ENCODE measurements at places on chromosomes 12 and 14. TPM values are rescaled to one million over a fixed set of nuclear protein-coding genes. Genes with fewer than 3 reads are reported as not detected.
A peak's percentile ranks its signal among the peaks of the same experiment; 100 is the strongest.

The CCDC196 gene
- total RNA-seq = not detected

DNA sequence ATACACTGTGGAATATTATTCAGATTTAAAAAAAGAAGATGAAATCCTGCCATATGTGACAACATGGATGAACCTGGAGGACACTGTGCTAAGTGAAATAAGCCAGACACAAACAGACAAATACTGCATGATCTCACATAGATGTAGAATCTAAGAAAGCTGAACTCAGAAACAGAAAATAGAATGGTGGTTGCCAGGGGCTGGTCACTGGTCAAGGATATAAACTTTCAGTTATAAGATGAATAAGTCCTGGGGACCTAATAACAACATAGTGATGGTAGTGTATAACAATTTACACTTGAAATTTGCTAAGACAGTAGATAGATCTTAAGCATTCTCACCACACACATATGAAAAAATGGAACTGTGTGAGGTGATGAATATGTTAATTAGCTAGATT, 161.3 kb upstream of the TMCC3 start:
- DNase-seq = no peak

DNA sequence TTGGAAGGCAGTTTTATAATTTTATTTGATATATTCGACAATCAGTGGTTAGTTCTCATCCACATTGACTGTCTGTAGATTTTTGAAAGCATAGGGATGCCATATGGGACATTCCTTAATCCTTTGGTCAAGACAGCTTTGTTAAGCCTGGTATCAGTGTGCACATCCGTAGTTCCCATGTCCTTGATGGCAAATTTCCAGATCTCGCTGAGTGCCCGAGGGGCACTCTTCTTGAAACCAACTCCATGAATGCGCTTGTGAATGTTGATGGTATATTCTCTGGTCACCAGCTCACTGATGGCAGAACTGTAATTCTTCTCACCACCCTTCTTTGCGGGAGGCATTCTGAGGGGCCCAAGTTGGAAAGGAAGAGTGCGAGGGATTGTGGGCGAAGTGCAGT, 6.1 kb upstream of the DENND5B start:
- no peak for DNase-seq

The ISM2 gene
- total RNA-seq = not detected

- peak; percentile 21 for DNase-seq
Measured at GRCh38 chr14:55333711-55334485, 62.7 kb downstream of the FBXO34 start.

- peak; percentile 21 for DNase-seq
Measured at GRCh38 chr14:66066981-66067776, 419.0 kb upstream of the CCDC196 start.

- DNase-seq = no peak
Measured at GRCh38 chr14:35956376-35957085, 130.4 kb downstream of the BRMS1L start.

Data from Daoy (cell line).